ENCODE measurements at places on chromosomes 12 and 14. TPM values are rescaled to one million over a fixed set of nuclear protein-coding genes. Genes with fewer than 3 reads are reported as not detected.

EIF2B1 gene
- 31.3 TPM for total RNA-seq

GRCh38 chr12:91178139-91178561 lies 4.5 kb downstream of the DCN start:
- no peaks in the 10 kb centered on the region for H3K27me3 ChIP-seq
- peak overlapping the region; percentile 72 for H3K27ac ChIP-seq
- H3K36me3 ChIP-seq = no peaks in the 10 kb centered on the region
- peaks cover 7% of the 10 kb centered on the region for H3K4me1 ChIP-seq
- peak overlapping the region; percentile 51 for H3K4me3 ChIP-seq

TSPAN19 gene
- total RNA-seq = 0.34 TPM

- no peak overlapping the region for H3K27ac ChIP-seq
- H3K4me3 ChIP-seq = no peak overlapping the region
- no peaks in the 10 kb centered on the region for H3K27me3 ChIP-seq
- peaks cover 12% of the 10 kb centered on the region for H3K4me1 ChIP-seq
- no peak for DNase-seq
- no peaks in the 10 kb centered on the region for H3K36me3 ChIP-seq
Observed at GRCh38 chr12:6459004-6459337, 7.1 kb downstream of the TAPBPL start.
